ENCODE measurements at places on chromosomes 7 and 10.

- DNase-seq: no peak
These were observed 153.2 kb upstream of the NRBF2 start for GRCh38 chr10:62979921-62980320.

GRCh38 chr7:137538361-137538762 is 194.8 kb upstream of the PTN start:
- DNase-seq: peak; percentile 7

GRCh38 chr7:76428868-76429805 is 4.4 kb downstream of the ZP3 start:
- peak; percentile 89 for DNase-seq

DNA sequence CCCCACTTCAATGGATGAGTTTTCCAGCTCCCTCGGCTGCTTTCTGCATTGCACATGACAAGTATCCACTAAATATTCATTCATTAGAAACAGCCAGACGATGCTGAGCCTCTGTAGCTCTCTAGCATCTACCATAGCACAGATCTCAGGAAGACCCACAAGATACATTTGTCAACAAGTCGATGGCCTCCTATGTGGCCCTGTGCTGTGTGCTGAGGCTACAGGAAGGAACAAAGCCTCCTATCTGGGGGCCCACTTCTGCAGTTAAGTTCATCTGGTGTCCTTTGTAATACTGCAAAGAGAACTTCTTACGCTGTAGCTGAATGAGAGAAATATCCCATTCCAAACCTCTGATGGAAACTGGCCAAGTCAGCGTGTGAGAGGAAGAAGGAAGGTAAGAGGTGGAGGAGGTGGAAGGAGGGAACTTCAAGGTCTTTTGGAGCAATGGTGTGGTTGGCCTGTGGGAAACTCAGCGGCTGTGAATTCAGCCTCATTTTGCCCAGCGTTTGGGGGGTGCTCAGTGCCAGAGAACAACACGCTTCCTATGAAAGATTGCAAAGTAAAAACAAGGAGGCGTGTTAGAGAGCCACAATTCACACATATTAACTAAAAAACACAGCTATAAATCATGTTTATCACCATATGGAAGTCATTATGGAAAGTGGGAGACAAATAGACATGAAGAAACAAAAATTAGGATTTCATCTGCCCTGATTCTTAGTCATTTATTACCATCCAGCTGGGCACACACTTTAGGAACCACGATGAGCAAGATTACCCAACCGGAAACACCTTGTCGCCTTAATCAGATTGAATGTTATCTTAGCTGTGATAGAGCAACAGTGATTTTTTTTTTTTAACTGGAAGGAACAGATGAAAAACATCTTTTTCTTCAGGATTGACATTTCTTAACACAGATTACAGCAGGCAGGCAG is 62.2 kb upstream of the USP6NL start:
- DNase-seq: peak; percentile 16

- DNase-seq: no peak
These were observed 152.7 kb upstream of the PCBD1 start for GRCh38 chr10:71040846-71041605.

GRCh38 chr10:103557455-103557854 is 64.0 kb downstream of the NEURL1 start:
- DNase-seq: no peak
